ENCODE measurements at places on chromosomes 7 and 10. TPM values are rescaled to one million over a fixed set of nuclear protein-coding genes. Genes with fewer than 3 reads are reported as not detected.

DNA sequence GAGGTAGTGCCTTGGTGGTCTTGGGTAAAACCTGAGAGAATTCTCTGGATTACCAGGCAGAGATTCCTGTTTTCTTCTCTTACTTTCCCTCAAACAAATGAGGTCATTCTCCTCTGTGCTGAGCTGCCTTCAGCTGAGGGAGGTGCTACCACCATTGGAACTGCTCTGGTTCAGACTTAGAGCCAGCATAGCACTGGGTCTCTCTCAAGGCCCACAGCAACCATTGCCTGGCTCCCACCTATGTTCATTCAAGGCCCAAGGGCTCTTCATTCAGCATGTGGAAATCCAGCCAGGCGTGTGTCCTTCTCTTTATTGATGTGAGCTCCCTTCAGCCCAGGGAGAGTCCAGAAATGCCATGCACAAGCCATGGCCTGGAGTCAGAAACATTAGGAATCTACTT, 261.1 kb downstream of the NRG3 start:
- no peak overlapping the region for H3K4me3 ChIP-seq

GRCh38 chr10:35533565-35533964, 71.6 kb upstream of the GJD4 start:
- H3K4me1 ChIP-seq, result no peaks in the 10 kb centered on the region
- H3K36me3 ChIP-seq, result no peaks in the 10 kb centered on the region
- DNase-seq, result no peak
- H3K27me3 ChIP-seq, result no peaks in the 10 kb centered on the region
- no peak overlapping the region for H3K4me3 ChIP-seq

DNA sequence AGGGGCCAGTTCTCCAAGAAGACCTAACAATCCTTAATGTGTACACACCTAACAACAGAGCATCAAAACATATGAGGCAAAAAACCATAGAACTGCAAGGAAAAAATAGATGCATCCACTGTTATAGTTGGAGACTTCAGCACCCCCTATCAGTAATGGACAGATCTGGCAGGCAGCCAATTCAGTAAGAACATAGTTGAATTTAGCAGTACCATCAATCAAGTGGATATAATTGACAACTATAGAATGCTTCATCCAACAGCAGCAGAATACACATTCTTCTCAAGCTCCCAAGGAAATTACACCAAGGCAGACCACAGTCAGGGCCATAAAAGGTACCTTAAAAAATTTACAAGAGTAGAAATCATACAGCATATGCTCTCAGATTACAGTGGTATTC, 42.2 kb downstream of the POLL start:
- no peak for DNase-seq
- no peaks in the 10 kb centered on the region for H3K36me3 ChIP-seq
- H3K27ac ChIP-seq, result no peak overlapping the region

The DBF4 gene
- total RNA-seq, result 3.9 TPM

All from right lobe of liver (tissue), 6 donors.